ENCODE measurements at places on chromosomes 13 and 19.

- DNase-seq, result no peak
Measured at GRCh38 chr19:38283271-38283670, 18.9 kb downstream of the SPINT2 start.

- DNase-seq, result peak; percentile 72
Measured at GRCh38 chr19:16324384-16325160, at the start of gene KLF2. KLF2 (plus strand) TSS chr19:16324826; CDS start chr19:16324924, 98 bp downstream.

DNA sequence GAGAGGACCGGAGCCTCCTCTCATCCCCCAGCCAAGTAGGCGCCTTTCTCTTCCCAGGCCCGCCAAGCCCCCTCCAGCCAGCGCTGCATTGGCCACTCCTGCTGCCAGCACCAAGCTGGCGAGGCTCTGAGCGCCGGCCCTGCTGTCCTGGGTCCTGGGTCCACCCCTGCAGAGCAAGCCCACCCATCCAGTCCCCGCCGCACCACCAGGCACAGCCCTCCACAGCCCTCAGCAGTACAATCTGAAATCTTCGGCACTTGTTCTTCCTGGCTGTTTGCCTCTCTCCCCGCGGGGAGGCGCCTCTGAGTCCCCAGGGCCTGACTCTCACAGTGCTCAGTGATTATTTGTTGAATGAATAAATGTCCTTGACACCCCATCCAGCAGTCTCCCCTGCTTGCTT is 236.4 kb upstream of the SGCG start:
- DNase-seq, result no peak

GRCh38 chr13:45373162-45373547 is 32.2 kb upstream of the TPT1 start:
- DNase-seq, result no peak
